Natural killer cell treated with Interleukin-12 subunit alpha and Interleukin-12 subunit beta and Interleukin-15 and Interleukin-18, amount 100 ng/mL, for 72 hours (primary cell): ENCODE measurements at places on chromosomes 2 and 18. TPM values are rescaled to one million over a fixed set of nuclear protein-coding genes. Genes with fewer than 3 reads are reported as not detected.
A peak's percentile ranks its signal among the peaks of the same experiment; 100 is the strongest.

- DNase-seq = no peak
These were observed 45.4 kb upstream of the KIF5C start for GRCh38 chr2:148829618-148830017.

DNA sequence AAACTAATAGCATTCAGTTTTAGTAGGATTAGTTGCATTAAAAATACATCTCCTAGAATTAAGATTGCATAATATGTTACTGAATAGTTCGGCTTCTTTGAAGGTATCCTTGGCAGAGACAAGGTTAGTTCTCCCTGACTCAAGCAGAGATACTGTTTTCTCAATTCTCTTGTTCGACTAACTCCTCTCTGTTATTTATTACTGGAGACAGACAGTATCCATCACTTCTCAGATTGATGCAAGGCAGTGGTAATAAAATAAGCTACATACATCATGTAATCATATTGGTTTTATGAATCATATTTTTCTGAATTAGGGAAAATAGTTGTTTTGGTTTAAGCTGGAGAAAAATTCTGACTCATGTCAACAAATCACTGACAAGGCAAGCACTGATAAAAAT lies 134.8 kb downstream of the SLC8A1 start:
- no peak for DNase-seq

- DNase-seq = no peak
These were observed 16.2 kb downstream of the SALL3 start for GRCh38 chr18:78995740-78996395.

DNA sequence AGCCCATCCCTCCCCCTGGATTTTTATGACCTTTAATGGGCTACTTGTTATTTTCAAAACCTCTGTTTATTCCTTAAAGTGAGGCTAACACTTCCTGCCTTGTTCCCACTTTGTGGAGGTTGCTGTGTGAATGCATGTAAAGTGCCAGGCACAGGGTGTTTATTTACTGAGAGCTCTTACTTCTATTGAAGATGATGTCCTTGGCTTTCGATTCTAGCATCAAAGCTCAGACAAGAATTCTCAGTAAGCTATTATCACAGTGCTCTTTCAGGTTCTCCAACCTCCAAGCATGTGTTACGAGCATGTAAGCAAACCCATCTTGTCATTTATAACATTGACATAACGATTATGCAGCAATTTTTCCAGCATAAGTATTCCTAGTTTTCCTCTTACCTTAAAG lies 44.2 kb downstream of the DPYSL5 start:
- DNase-seq = no peak

DNA sequence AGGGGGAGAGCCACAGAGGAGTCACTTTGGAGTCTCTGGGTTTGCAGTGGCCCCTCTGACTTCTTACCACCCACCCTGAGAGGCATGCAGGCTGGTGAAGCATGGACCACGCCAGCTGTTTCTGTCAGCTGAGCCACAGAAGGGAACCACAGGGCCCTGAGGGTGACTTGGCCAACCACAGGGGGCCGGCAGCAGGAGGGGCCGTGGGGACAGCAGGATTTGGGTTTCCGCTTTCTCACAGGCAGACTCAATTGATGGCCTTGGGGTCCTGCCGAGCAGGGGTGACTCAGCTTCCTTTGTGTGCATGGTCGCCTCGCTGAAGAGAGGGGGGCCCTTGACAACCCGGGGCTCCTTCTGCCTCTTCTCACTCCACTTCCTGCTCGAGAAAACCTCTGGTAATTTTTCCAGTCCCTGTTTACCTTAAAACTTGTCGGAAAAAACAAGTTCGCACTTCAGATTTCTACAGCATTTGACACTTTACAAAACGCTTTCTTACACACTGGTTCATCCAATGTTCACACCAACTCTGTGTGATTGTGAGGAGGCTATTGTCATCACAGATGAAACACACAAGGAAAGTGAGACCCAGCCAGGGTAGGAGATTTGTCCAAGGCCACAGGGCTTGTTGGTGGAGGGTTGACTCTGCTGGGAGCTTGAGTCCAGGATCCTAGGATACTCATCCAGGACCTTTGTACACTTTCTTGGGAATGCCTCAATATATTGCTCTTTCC lies 311.2 kb downstream of the LPIN1 start:
- peak; percentile 92 for DNase-seq

- no peak for DNase-seq
These were observed 63.4 kb upstream of the ZEB2 start for GRCh38 chr2:144583381-144583729.

GRCh38 chr2:229150317-229150716 lies 120.8 kb downstream of the PID1 start:
- DNase-seq = no peak

DNA sequence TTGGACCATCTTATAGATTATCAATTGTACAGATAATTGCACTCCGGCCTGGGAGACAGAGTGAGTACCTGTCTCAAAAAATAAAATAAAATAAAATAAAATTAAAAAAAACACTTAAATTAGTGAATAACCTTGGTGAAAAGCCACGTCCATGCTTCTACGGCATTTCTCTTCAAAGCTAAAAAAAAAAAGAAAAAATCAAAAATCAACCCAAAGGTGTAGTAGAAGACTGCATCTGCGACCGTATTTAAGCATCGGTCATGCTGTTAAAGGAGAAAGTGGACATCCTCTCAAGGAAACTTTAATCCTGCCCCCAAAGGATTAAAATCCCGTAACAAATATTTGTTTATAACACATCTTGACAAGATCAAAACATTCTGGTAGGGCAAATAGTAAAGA lies 350 bp upstream of the RNF138 start:
- DNase-seq = no peak

DNA sequence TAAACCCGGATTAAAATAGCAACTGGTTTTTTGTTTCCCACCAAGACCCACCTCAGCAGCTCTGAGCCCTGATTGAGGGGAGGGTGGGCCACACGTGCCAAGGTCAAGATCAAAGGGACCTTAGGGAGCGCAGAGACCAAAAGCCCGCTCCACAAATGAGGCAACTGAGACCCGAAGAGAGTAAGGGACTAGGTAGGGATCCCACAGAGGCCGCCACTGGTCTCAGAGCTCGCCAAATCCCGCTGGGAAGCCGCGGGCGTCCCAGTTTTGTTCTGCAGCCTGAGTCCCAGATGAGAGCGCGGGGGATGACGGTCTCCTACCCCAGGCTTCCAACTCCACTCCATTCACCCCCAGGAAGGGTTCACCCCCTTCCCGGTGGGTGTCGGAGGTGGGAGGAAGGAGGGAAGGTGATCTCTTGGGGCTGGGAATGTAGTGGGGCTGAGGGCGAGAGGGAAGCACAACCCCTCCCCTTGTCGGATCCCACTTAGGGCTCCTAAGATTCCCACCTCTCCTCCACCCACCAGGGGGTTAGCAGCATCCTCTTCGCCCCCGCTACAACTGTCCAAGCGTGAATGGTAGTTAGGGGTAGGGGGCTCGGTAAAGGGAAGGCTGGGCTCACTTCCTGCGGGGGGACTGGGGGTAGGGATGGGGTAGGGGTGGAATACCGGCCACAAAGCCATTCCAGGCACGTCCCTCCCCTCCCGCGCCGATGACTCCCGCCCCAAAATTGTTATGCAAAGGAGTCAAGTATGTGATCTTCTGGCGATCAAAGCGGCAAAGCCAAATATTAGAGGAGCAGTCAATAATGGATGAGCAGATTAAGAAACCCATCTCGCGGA lies 7.3 kb upstream of the EN1 start:
- DNase-seq = no peak

RAMP1 gene
- total RNA-seq = 7.4 TPM
